Right renal pelvis (tissue), 4 donors: ENCODE measurements at places on chromosomes 1 and 21.

DNA sequence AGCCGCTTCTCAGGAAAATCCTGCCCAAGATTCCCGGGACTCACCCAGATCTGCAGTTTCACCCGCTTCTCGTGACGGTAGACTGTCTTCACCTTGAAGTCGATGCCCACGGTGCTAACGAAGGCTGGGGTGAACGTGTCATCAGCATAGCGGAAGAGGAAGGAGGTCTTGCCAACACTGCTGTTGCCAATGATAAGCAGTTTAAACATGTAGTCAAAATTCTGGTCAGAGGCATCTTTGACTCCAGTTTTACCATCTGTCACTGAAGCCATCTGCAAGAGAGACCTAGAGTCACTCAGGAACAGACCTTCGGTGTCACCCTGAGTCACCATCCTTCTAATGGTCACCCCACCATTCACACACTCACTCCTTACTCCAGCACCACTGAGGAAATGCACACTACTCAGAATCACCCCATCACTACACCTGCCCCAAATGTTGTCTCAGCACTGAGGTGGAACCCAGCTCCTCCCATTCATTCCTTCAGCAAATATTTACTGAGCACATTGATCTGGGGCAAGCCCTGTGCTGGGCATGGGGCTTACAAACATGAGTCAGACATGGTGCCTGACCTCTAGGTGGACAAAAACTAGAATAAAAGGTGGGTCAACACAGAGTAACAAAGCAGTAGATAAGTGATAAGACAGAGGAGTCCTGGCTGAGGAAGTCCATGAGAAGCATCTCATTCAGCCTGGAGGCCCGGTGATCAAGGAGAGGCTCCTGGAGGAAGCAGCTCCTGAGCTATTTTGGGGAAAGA lies 13.5 kb downstream of the RAB3B start:
- no peak for DNase-seq

DNA sequence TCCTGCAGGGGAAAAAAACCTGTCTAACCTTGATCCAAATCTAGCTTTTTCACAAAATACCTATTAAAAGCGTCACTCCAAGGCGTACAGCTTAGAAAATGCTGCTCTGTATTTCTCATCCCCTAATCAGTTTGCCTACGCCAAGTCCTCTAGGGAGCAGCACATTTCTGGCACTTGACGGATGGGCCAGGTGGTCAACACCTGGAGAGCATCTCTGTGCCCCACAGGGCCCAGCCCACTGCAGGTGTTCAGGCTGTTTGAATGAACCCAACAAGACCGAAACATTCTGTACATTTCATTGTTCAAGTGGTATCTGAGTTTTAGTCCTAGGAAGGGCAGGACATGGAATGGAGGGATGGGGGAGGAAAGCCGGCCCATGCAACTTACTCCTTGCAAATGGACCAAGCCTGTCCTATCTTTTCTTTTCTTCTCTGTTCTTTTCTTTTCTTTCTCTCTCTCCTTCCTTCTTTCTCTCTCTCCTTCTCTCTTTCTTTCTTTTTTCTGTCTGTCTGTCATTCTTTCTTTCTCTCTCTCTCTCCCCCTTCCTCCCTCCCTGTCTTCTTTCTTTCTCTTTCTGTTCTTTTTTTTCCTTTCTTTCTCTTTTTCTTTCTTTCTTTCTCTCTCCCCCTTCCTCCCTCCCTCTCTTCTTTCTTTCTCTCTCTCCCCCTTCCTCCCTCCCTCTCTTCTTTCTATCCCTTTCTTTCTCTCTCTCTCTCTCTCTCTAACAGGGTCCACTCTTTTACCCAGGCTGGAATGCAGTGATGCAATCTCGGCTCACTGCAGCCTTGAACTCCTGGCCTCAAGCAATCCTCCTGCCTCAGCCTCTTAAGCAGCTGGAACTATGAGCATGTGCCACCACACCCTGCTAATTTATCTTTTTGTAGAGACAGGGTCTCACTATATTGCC lies 29.1 kb downstream of the IGFN1 start:
- DNase-seq = no peak

- no peak for DNase-seq
These were observed 83.9 kb downstream of the FASLG start for GRCh38 chr1:172742599-172743500.

GRCh38 chr1:96588416-96588995 lies 133.1 kb upstream of the PTBP2 start:
- no peak for DNase-seq

DNA sequence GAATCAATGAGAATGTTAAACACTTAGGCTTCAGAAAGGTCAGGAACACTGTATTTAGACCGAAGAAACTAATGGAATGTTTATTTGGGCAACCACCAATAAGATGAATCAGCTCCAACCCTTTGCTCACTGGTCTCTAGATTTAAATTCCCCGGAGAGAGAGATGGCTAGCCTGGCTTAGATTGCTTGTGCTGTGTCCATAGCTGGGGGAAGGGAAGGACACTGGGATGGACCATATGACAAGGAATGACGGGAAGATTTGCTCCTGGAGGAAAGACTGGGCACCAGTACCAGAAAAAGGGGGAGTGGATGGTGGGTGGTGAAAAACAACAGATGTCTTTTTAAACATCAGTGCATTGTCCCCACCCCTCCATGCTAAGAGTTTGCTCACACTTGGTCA lies 426.6 kb downstream of the DUSP10 start:
- DNase-seq = no peak

GRCh38 chr1:153534925-153535241 lies 908 bp downstream of the S100A6 start:
- no peak for DNase-seq

- no peak for DNase-seq
These were observed 86.4 kb downstream of the FAF1 start for GRCh38 chr1:50873458-50874187.

DNA sequence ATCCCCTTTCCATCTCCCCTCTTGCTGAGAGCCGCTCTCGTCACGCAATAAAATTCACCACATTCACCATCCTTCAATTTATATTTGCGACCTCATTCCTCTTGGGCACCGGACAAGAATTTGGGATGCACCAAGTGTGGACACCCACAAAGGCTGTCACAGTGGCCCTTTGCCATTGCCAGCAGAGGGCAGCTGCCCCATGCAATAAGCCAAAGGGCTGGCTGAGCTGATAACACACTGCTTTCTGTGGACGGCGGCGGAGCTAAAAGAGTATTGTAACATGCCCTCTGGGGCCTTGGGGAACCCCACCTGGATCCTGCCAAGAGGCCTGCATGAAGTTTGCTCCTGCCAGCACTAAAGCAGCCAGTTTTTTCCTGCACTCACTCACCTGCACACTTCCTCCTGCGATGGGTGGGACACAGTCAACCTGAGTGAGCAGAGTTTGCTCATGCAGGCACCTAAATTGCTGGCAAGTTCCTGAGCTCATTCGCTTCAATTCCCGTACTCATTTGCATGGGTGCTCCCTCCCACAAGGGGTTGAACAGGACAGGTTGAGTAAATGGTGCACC lies 792.3 kb upstream of the ADAMTS5 start:
- DNase-seq = no peak

DNA sequence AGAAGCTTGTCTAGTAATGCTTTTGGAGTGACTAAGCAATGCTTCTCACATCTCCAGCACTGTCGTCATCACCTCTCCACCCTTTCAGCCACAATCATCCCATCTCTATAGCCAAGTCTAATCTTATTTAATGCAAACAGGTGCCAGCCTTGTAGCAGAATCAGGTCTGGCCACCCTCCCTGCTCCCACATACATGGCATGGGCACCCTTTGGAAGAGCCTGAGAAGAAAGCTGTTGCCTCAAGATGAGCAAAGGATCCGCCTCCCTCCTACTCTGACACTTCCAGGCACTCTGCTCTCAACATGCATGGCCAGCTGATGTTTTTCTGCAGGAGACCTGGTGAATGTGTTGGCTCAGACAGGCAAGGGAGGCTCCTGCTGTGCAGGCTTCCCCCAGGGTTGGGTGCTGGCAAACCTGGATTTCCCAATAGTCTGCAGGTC lies 113.1 kb upstream of the GRIK3 start:
- no peak for DNase-seq

- no peak for DNase-seq
These were observed 7.2 kb upstream of the SLX9 start for GRCh38 chr21:44932408-44933181.

DNA sequence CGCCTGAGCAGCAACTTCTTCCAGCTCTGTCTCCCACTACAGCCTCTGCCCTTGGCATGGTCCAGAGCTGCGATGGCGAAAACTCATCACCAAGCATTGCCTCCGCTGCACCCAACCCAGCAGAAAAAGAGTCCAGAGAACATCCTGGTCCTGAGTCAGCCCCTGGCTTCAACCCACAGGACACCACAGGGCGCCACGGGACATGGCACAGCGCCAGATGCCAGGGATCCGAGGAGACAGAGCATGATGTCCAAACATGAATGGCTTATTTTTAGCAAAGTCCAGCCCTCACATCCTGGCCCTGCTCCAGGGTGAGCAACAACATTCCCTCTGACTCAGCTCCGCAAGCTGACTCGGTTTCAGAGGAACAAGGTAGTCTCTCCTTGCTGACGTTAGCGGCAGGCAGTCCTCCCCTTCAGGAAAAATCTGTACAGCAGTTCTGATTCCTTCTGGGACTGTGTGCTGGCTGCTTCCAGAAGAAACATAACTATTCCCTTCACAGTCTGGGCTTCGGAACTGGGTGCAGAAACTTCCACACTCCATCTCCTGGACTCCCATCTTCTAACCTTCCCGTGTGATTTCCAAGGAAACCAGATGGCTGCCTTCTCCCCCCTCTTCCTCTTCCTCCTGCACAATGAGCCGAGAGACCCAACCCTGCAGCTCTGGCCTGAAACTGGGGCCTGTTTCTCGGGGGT lies 131.3 kb downstream of the TOMM20 start:
- DNase-seq = no peak

- DNase-seq = no peak
These were observed 34.1 kb upstream of the GNG4 start for GRCh38 chr1:235683653-235684052.

DNA sequence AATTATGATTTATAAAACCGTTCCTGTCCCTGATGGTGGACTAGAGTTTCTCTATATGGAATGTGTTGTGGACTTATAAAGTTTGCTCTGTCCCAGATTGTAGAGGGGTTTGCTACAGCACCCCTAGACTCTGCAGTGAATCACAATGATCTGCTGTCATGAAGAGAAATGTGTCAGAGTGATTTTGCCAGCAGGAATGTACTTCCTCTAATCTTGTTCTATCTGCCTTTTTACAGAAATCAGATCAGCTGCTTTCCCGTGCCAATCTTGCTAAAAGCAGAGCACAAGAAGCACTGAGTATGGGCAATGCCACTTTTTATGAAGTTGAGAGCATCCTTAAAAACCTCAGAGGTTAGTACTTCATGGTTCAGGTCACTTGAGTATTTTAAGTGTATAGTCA lies 52.0 kb downstream of the LAMC2 start:
- DNase-seq = no peak

- no peak for DNase-seq
These were observed 6.6 kb upstream of the AZIN2 start for GRCh38 chr1:33074193-33074945.

GRCh38 chr1:9455487-9456234 lies 83.6 kb upstream of the SLC25A33 start:
- DNase-seq = peak; percentile 61

- DNase-seq = peak; percentile 54
These were observed 26.1 kb downstream of the PKP1 start for GRCh38 chr1:201309416-201309815.

DNA sequence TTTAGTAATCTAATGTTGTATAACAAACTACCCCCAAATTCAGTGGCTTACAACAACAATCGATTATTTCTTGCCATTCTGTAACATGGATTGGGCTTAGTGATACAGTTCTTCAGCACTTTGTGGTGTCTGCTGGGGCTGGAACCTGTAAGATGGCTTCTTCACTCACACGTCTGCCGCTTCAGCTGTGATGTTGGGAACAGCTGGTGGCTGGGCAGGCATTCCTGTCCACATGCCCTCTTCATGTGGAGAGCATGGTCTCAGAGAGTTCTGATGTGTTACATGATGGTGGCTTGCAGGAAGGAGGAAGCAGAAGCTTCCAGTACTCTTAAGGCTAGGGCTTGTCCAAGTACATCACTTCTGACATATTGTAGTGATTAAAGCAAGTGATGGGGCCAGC lies 276.9 kb downstream of the PTBP2 start:
- DNase-seq = no peak

DNA sequence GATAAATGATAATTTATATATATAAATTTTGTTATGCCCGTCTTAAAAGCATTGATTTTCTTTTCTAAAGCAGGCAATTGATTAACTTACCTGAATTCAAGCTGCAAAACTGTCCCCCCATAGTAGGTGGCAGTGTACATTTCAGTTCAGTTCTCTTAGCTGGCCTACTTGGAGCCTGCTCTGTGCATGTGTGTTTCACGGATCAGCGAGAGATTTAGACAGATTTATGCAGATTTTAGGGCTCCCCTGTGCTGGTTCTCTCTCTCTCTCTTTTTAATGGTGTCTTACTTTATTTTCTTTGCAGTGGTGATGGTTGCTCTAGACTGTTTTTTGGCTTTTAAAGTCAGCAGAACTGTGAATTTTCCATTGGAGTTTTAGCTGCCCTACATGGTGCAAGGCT lies 30.7 kb downstream of the CLIC4 start:
- DNase-seq = no peak

- no peak for DNase-seq
These were observed 45.9 kb upstream of the CSF3R start for GRCh38 chr1:36528361-36529349.

DNA sequence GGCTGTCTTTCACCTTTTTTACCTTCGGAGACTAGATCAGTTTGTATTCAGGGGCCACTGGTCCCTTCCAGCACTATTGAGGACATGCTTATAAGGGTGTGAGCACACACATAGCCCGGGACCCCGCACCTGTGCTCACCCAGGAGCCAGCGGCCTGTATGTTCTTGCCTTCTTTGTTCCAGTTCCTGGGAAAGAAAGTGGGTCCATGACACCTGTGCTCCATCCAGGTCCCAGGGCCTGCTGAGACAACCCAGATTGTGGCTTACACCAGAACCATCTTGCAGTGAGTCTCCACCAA lies 207.8 kb downstream of the TOMM20 start:
- no peak for DNase-seq

DNA sequence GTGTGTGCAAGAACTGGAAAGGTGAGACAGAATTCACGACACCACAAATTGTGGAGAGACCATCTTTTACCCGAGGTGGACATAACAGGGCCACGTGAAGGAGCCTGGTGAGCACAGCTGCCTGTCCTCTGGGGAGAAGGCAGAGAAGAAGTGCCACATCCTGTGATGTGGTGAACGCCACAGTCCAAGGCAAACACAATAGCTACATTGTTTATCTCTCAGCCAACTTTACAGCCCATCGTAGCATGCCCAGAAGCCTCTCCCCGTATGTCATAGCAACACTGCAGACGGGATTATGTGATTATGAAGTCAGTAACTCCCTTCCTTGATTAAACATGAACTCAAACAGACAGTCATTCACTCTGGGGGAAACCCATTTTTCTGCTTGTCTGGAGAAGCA lies 612.2 kb downstream of the SMYD3 start:
- no peak for DNase-seq
